CD4-positive, alpha-beta T cell (primary cell): ENCODE measurements at places on chromosomes 16 and 17.
A peak's percentile ranks its signal among the peaks of the same experiment; 100 is the strongest.

DNA sequence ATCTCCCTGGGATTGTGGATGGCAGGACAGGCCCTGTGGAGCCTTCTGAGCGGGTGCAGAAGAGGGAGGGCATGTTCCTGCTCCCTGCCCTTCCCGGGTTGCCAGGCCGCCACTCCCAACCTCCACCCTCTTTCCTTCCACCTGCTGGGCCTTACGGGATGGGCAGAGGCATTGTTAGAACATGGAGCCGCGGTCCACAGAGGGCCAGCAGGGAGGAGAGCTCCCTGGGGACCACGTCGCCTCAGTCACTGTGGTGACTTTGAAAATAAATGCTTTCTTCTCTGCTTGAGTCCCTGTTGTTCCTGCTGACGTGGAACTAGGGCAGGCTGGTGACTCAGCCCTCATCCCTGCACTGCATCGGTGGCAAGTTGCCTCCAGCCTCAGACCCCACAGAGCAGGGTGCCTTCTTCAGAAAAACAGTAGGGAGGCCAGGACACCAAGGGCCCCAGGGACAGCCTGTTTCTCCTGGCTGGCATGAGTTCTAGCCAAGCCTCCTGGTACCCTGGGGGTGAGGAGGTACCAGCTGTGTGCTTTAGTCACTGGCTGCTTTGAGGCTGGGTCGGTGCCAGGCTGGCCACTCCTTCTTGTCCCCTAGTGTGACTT lies 224.9 kb downstream of the SEC14L1 start:
- no peak for DNase-seq

- no peak for DNase-seq
These were observed 37.5 kb downstream of the RBFOX3 start for GRCh38 chr17:79573196-79573896.

- no peak for DNase-seq
These were observed 28.1 kb downstream of the WSB1 start for GRCh38 chr17:27322026-27322425.

GRCh38 chr17:20066253-20066652 lies 57.1 kb downstream of the SPECC1 start:
- DNase-seq = no peak

DNA sequence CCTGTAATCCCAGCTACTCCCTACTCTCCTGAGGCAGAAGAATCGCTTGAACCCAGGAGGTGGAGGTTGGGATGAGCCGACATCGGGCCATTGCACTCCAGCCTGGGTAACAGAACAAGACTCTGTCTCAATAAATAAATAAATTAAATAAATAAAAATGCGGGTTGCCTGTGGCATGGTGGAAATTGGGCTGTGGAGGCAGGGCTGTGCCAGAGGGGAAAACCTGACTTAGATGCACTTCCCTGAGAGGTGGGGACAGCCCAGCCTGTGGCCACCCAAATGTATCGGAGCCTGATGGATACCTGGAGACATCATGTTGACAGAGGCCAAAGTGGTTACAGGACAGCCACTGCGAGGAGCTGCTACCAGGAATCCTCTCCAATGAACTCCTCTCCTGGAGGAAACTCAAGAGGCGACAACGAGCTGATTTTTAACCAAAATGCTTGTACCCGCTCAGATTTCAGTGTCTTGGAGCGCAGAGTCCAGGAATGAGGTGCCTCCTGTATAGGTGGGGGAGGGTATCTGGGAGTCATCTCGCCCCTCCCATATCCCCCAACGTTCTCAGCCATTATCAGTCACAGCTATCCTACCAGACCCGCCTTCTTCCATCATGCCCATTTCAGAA lies 32.3 kb downstream of the DDX19A start:
- DNase-seq = no peak

- DNase-seq = no peak
These were observed 1.6 kb upstream of the KREMEN2 start for GRCh38 chr16:2962334-2963073.

DNA sequence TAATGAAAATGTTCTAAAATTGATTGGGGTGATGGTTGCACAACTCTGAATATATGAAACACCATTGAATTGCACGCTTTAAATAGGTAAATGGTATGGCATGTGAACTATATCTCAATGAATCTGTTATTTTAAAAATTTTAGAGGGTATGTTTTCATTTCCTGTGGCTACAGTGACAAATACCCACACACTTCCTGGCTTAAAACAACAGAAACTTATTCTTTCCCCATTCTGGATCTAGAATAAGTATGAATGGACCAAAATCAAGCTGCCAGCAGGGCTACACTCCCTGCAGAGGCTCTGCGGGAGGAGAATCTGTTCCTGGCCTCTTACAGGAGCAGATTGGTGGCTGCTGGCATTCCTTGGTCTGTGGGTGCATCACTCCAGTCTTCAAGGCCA lies 11.3 kb upstream of the PECAM1 start:
- no peak for DNase-seq

- DNase-seq = no peak
These were observed 4.3 kb downstream of the KATNB1 start for GRCh38 chr16:57739756-57740422.

GRCh38 chr17:78674595-78675315 lies 97.6 kb upstream of the DNAH17 start:
- DNase-seq = no peak

- DNase-seq = no peak
These were observed 32.3 kb upstream of the PVALEF start for GRCh38 chr17:81132770-81133723.

DNA sequence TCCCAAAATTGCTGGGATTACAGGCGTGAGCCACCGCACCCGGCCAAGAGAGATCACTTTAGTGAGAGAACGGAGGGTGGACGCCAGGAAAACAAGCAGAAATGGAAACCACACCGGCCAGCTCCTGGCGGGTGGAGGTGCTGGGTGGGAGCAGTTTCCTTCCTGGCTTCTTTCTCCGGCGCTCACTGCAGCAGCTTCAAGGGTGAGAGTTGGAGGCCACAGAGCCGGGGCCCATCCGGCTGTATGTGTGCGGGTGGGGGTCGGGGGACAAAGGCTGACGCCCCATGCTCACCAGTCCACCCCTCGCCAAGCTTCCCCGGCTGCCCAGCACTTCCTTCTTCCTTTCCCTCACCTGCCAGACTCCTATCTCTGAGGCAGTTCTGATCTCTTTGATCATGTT lies 13.5 kb upstream of the BHLHA9 start:
- DNase-seq = no peak

DNA sequence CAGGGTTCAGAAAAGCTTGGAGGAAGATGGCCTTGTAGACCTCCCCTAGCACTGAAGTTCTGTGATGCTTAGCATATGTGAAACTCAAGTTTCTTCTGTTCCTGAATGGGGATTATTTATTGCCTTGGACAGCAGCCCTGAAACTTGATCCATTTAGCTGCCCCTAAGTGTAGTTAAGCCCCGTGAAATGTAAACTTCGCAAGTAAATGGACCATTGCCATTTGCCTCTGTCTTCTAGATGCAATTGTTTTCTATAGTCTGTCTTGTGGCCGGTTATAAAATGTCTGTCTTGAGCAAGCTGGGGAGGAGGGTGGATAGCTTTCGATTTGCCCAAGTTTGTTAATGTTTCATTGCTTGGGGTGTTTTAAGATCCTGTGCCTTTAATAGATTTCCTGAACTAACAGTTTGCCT lies 261.8 kb downstream of the CDH13 start:
- DNase-seq = no peak

DNA sequence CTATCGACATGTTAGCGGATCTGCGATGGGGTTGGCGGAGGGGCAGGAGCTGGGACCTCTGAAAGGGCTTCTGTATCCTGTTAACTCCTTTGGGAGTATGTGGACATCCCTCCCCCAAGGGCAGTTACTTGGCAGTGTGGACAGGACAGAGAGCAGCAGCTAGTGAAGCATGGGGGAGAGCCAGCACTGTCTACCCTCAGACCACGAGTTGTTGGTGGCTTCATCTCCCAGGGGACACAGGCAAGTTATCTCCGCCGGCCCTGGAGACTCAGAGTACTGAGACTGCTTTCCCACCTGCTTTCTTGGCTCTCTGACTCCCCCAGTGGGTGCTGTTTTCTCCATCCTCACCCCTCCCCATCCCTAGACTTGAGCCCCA lies 5.3 kb upstream of the GFAP start:
- no peak for DNase-seq

GRCh38 chr16:12801511-12802042 lies 2.1 kb downstream of the CPPED1 start:
- no peak for DNase-seq

GRCh38 chr17:75754378-75755204 lies 10.4 kb downstream of the GALK1 start:
- DNase-seq = no peak

- DNase-seq = no peak
These were observed 55.7 kb downstream of the SREBF1 start for GRCh38 chr17:17780922-17781590.

DNA sequence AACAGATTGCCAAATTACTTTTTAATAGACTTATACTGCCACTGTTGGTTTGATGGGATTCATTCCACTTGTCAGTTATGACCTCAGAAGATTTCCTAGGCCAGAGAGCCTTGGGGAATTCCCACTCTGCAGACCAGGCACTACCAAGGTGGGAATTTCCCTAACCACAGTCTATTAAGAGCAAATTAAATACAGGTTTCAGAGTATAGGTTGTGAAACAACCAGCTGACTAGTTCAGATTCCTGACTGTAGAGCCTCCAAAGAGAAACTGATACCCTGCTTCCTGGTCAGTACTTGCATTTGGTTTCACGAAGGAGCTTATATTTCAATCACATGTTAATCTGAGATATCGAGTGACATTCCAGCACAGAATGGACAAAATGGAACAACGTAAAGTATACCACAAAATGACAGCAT lies 186.5 kb downstream of the STX8 start:
- DNase-seq = no peak

GRCh38 chr17:81564778-81565177 lies 12.6 kb upstream of the FAAP100 start:
- no peak for DNase-seq

DNA sequence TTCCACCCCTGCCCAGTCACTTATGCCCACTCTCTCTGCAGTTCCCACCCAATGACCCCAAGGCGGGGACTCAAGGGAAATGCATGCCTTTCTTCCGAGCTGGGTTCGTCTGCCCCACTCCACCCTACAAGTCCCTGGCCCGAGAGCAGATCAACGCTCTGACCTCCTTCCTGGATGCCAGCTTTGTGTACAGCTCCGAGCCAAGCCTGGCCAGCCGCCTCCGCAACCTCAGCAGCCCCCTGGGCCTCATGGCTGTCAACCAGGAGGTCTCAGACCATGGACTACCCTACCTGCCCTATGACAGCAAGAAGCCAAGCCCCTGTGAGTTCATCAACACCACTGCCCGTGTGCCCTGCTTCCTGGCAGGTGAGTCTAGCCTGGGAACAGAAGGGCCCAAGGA lies 13.8 kb downstream of the LPO start:
- no peak for DNase-seq

GRCh38 chr17:75587675-75588595 lies at the start of gene MYO15B:
TSS of gene MYO15B (plus strand) at chr17:75587800. CDS start at chr17:75588058, 258 bp downstream.
- peak; percentile 40 for DNase-seq

- DNase-seq = no peak
These were observed 137.7 kb downstream of the RPTOR start for GRCh38 chr17:80682372-80682771.

DNA sequence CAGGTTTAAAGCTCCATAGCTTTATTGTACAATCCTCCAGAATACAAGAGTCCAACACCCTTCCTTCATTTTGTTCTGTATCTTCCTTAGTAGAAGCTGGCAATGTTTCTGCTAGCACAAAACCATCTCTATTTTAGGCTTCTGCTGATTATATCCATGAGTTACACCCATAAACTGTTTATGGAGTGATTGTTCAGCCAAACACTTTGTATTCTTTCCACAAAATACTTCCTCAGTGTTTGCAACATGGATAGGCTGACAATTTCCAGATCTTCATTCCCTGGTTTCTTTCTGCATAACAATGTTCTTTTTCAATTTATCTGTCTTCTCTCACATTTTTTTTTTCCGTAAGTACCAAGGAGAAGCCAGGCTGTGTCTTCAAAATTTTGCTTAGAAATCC lies 839.9 kb upstream of the CDH8 start:
- no peak for DNase-seq

DNA sequence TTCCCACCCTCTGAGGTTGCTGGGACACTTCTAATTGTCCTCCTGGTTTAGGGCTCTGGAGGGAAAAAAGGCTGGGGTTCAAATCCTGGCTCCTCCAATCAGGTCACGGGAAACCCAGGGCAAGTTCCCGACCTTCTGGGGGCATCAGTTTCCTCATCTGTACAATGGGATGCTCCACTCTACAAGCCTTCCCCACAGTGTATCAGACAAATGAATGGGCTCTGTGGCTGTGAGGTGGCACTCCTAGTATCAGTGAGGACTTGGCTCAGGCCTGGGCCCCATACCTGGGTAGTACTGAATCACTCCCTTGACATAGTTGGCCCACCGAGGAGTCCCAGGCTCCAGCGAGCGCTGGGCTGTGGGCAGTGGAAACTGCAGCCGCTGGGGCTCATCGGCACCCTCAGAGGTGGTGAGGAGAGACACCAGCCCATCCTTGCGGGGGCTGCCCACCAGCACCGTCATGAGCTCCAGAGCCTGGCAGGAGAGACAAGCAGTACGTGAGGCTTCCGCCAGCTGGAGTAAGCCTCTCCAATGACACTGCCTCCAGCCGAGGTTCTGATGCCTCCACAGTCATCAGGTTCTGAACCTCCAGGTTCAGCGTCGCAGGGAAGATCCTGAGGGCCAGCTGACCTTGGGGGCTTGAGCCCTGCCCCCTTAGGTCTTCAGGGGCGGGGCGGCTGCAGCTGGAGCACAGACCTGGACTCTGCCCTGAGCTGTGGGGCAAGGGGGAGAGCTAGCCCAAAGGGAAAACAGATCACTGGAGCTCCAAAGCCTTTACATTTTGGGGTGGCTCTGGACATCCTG lies 1.2 kb downstream of the GALK1 start:
- DNase-seq = no peak

DNA sequence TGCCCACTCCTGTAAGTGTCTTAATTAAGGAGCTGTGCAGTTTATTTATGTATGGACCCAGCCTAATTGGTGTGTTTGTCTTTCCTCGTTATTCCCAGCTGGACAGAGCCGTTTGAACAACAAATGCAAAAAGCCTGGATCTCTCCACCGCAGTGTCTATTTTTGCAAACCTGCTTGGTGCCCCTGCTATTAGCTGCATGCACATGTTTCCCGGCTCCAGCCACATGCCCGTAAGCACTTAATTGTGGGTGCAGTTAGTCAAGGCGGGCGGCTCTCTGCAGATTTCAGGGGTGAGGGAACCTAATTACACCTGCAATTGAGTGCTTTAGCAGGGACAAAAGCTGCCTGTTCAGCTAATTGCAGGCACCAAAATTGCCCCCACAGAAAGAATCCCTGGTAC lies 74.0 kb upstream of the GSE1 start:
- no peak for DNase-seq

DNA sequence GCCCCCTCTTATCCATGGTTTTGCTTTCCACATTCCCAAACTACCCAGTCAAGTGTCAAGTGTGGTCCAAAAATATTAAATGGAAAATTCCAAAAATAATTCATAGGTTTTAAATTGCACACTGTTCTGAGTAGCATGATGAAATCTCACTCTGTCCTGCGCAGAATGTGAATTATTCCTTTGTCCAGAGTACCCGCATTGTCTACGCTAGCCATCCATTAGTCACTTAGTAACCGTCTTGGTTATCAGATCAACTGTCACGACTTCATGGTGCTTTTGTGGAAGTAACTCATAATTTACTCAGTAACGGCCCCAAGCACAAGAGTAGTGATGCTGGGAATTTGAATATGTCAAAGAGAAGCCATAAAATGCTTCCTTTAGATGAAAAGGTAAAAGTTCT lies 94.9 kb downstream of the SLC39A11 start:
- no peak for DNase-seq

GRCh38 chr16:4904108-4904941 lies 32.6 kb downstream of the PPL start:
- no peak for DNase-seq
